ENCODE measurements at places on chromosomes 2 and 18.

DNA sequence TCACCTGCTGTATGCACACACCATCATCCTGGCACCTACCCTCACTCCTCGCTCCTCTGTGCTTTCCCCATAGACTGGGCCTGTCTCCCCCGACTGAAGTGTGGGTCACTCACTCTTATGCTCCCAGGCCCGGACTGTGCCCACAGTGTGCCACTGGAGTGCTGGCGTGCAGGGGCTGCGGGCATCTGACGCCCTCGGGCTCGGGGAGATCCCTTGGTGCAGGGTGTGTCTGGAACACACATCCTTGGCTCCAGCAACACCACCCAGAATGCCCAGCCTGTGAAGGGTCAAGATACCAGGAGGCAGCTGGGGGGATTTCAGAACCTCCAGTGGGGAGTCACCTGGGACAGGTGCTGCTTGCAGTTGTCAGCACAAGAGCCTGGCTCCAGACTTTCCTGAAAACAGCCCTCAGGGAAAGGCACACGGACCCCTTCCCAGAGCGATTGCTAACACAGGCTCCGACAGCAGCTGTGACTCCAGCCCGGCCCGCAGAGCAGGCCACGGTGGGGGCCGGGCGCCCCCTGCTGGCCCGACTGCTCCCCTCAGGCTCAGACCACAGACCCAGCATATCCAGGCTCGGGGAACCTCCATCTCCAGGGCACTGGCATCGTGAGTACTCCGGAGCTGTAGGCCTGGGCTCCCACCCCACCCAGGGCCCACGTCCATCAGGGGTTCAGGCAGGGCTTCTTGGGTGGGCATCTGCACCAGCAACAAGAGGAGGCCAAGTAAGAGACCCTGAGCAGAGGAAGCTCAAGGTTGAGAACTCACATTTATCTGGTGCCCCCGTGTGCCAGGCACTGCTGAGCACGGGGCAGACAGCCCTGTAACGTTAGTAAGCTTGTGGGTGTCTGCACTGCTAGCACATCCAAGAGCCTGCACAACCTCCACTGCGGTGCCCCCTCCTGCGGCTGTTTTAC, 8.6 kb downstream of the HS1BP3 start:
- peak; percentile 57 for DNase-seq

DNA sequence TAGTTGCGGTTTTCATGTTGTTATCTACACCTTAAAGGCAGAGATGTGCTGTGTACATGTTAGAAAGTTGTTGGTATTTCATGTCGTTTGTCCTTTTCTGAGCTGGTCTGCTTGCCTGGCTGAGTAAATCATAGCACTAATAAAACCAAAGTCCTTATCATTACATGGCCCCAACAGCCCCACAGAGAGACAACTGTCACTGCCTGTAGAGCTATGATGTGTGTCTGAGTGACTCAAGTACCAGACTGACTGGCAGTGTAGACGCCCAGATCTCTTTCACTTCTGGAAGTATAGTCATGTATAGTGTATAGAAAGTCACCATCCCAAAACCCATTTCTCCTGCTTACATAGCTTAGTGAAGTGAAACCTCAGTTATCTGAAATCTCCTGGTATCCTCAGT, 4.3 kb downstream of the SOCS6 start:
- DNase-seq = no peak

GRCh38 chr2:119697290-119698020, 18.5 kb downstream of the TMEM177 start:
- DNase-seq = no peak

GRCh38 chr2:85401844-85402243, 8.3 kb downstream of the CAPG start:
- DNase-seq = peak; percentile 49

Data from CD14-positive monocyte (primary cell).